ENCODE measurements at places on chromosomes 7 and 10. TPM values are rescaled to one million over a fixed set of nuclear protein-coding genes. Genes with fewer than 3 reads are reported as not detected.

- peak; percentile 72 for DNase-seq
These were observed 375.0 kb downstream of the TYW1 start for GRCh38 chr7:67371429-67372305.

DNA sequence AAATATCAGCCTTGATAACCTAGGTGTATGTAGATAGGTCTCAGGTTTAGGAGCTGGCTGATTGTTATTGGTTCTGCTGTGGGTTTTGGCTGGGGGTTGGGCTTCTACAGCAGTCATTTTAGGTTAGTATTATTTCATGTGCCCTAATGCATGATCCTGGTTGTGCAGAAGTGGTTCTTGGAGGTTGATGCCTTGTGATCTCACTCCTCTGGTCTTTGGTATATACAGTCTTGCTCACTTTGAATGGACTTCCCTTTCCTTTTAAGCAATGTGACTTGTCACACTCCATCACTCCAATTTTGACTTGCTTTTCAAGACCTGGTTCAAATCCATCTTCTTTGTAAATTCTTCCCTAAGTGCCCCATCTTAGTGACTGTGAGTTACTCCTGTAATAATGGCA, 188.9 kb downstream of the LRMDA start:
- DNase-seq = no peak

DNA sequence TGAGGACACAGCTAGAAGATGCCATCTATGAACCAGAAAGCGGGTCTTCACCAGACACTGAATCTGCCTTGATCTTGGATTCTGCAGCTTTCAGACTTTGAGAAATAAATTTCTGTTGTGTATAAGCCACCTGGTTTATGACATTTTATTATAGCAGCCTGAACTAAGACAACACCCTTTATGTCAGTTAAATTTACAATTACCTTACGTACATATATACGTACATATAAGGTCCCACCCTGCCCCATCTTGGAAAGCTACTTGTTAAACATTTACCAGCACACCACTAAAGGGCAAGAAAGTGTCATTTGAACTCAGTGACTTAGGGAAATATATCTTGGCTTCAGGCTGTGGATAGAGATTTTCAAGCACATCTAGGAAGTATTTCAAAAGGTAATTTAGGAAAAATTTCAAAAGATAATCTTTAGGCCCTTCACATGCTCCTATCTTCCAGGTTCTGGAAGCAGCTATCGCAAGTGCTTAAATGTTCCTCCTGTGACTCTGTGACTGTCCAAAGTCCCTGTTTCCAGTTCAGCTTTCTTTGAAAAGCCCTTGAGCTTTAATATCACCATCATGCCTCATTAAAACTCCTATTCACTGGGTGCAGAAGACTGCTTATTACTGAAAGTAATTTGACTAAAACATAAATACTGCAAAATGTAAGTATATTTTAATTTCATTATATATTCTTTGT, 9.6 kb upstream of the SRI start:
- DNase-seq = no peak

- DNase-seq = no peak
These were observed 3.7 kb upstream of the SPACDR start for GRCh38 chr7:100467638-100468373.

GRCh38 chr10:90197766-90198165, 496.4 kb downstream of the KIF20B start:
- DNase-seq = peak; percentile 71

GRCh38 chr10:110765513-110766319, 106.0 kb upstream of the PDCD4 start:
- no peak for DNase-seq

- DNase-seq = no peak
These were observed 41.0 kb downstream of the PRF1 start for GRCh38 chr10:70561558-70561957.

DNA sequence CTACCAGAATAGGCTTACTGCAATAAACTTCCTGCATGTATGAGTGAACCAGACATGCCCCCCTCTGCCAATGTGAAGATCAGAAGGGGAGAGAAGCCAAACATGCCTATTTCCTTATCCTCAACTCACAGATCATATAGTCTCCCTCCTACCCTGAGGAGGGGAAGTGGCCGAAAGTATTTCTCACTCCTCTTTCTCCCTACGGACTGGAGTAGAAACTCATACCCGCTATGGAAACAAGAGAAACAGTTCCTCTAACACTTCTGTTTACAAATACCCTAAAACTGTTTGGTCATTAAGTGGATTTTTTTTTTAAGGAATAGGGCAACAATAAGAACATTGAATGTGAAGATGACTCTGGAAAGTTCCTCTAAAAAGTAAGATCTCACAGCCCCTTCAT, 31.4 kb downstream of the CCNJ start:
- DNase-seq = no peak

DNA sequence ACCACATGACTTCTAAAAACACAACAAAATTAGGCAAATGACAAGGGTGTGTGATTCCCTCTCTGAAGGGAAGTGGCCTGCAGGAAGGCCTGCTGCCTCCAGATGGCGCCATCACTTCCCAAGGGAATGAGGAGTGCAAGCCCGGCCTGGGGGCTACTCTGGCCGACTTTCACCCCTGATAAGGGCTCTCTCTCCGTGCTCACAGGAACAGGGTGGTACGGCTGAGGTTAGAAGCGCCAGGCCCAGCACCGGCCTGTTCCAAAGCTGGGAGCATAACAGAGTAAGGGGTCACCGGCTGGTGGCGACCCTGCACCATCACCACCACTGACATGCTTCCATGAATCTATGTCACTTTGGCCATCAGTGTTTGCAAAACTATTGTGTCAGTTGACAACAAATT, 13.1 kb downstream of the RBP3 start:
- DNase-seq = peak; percentile 47

DNA sequence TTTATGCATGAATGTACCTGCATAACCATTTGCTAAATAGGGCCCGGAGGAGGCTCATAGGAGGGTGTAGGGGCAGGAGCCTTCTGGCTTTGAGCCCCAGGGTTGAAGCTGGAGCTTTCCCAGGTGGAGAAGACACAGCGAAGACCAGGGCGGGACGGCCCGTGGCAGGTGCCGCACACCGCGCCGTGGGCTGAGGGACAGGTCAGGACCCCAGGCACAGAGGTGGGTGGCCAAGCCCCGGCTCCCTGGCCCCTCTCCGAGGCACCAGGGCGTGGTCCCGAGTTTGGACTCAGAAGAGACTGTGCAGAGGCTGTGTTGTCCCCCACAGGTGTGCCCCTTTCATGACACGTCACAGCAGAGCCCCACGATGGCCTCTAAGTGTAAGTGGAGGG, 56.5 kb downstream of the PWWP2B start:
- no peak for DNase-seq

GRCh38 chr7:6193709-6194108, 78.7 kb downstream of the CYTH3 start:
- no peak for DNase-seq

Gene SRPK2
- total RNA-seq = 37.5 TPM

Gene HTR5A
- not detected for total RNA-seq

Gene GIMAP4
- total RNA-seq = not detected

Gene PTPN20
- total RNA-seq = not detected
